NCI-H2081 (cell line): ENCODE measurements at places on chromosomes 1 and 21.

GRCh38 chr1:205751036-205751651 lies 1.2 kb upstream of the NUCKS1 start:
- no peak for DNase-seq

GRCh38 chr1:154710106-154710505 lies 102.1 kb upstream of the ADAR start:
- DNase-seq: no peak

DNA sequence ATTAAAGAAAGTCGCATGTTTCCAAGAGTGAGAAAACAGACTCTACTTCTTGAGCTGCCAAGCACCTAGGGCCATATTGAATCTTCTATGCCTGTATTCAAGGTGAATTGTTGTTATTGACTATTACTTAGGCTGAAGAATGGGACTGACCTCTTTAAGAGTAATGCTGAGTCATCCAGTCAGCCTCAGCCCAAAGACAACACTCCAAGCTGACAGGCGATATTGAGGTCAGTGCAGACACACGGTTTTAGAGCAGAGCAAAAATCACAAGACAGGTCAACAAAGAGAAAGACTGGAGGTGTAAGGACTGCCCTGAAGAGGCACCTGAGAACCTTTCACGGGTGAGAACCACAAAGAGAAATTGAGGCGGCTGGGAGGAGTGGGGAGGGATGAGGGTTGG lies 146.9 kb downstream of the MIS18A start:
- DNase-seq: no peak

- no peak for DNase-seq
Observed at GRCh38 chr1:79100385-79100784, 93.9 kb upstream of the ADGRL4 start.

DNA sequence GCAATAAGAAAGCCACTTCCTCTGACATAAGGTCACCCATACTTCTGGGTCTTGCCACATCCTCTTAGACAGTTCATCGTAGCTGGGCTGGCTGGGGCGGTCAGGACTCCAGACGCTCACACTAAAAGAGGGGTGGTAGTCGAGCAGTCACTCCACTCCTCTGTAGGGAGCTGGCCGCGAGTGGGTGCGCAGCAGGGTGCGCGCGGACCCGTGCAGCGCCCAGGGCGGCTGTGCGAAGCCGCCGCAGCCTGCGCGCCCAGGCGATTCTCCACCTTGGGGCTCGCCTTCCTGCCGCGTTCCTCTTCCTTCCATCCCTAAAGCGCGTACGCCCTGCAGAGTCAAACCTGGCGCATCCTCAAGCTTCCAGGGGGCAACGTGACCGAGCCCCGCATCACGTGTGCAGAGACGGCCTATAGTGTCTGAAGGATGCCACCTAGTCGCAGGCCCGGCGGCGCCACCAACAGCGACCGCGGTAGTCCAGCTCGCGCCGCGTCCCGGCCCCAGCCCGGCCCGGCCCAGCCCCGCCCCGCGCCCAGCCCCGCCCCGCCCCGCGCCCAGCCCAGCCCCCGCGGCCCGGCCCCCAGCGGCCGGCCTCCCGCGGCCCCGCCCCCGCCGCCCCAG lies 360 bp upstream of the PRDX6 start:
- DNase-seq: peak; percentile 94

GRCh38 chr1:234239515-234239914 lies 133.7 kb upstream of the COA6 start:
- no peak for DNase-seq

DNA sequence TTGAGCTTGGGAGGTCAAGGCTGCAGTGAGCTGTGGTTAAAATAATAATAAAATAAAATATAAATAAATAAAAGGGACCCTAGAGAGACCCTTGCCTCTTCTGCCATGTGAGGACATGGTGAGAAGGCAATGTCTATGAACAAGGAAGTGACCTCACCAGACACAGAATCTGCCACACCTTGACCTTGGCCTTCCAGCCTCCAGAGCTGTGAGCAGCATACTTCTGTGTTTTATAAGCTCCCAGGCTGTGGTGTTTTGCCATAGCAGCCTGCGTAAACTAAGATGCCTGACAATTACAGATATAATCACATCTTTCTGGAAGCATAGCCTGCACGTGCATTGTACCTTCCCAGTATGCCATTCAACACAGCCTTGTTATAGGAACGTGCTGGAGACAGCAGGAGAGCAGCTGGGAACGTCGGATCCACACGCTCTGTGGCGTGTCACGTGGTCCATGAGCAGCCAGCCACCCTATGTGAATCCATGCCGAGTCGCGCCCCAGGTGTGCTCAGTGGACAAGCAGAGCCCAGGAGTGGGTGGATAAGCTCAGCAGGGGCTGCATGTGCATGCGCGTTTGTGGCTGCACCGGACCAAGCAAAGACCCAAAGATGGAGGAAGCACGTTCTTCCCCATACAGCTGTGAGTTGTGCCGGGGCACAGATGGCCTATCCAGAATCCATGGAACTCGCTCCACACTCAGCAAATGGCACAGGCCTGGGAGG lies 17.8 kb downstream of the WNT9A start:
- DNase-seq: no peak

GRCh38 chr1:109266965-109267364 lies 16.0 kb downstream of the PSRC1 start:
- no peak for DNase-seq

DNA sequence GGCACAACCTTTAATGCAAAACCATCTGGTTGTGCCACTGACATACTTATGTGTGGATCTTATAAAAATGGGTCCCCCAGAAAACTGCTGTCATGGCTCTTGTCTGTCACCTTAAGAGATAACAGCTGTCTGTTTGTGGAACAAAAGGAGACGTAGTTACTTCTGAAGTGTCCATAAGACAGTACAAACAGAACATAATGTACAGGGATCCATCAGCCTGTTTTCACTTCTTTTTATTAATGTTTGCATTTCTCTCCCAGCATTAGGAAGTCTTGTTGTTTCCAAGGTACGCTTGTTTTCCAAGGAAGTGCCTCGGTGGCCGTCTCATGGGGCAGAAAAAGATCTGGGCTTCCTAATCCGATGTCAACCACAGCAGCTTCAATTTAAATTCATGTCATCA lies 11.2 kb upstream of the ST6GALNAC5 start:
- no peak for DNase-seq
